ENCODE measurements at places on chromosomes 16 and 17. TPM values are rescaled to one million over a fixed set of nuclear protein-coding genes. Genes with fewer than 3 reads are reported as not detected.

Gene KRTAP9-8
- total RNA-seq, result not detected

Gene SPN
- total RNA-seq, result not detected

Gene SMPD3
- total RNA-seq, result 0.19 TPM

Gene TBC1D3L
- total RNA-seq, result 10.4 TPM

Gene CAMKK1
- total RNA-seq, result 24.9 TPM

Gene GNG13
- not detected for total RNA-seq

Gene FAM20A
- not detected for total RNA-seq

Gene UBALD2
- 127 TPM for total RNA-seq

Gene C16orf54
- total RNA-seq, result not detected

Gene MYH1
- total RNA-seq, result not detected

Gene HBQ1
- total RNA-seq, result 8.2 TPM

Gene KRTAP2-3
- not detected for total RNA-seq

Gene CCL23
- not detected for total RNA-seq

Gene RPRML
- total RNA-seq, result 0.63 TPM

Gene TBC1D3
- 0.07 TPM for total RNA-seq

Gene HERPUD1
- total RNA-seq, result 89.9 TPM

Gene PRKCB
- 0.18 TPM for total RNA-seq

Gene CFAP97D1
- not detected for total RNA-seq

Gene OR1A2
- total RNA-seq, result not detected

Gene CX3CL1
- total RNA-seq, result 0.12 TPM

Gene CACNG1
- not detected for total RNA-seq

Gene SLC2A4
- total RNA-seq, result 0.57 TPM

Gene FDXR
- total RNA-seq, result 64.0 TPM

Gene CNGB1
- 0.49 TPM for total RNA-seq

Gene COPRS
- 161 TPM for total RNA-seq

Gene KRT40
- total RNA-seq, result not detected

Gene RRN3
- 40.4 TPM for total RNA-seq

Gene OSGIN1
- 33.8 TPM for total RNA-seq

Gene SLC16A6
- 0.65 TPM for total RNA-seq

Gene ETV4
- 57.5 TPM for total RNA-seq

Gene CENPT
- total RNA-seq, result 29.0 TPM

Gene AXIN2
- total RNA-seq, result 0.50 TPM

Gene ENO3
- 45.6 TPM for total RNA-seq

Gene CORO6
- total RNA-seq, result 7.9 TPM

Gene KRTAP4-6
- not detected for total RNA-seq

Gene NPIPB13
- total RNA-seq, result 3.2 TPM

Gene KRTAP9-2
- total RNA-seq, result not detected

Gene GPR139
- not detected for total RNA-seq

Gene CDRT15L2
- total RNA-seq, result not detected

Gene NOXO1
- 0.38 TPM for total RNA-seq

Gene CDR2
- total RNA-seq, result 43.3 TPM

Gene SLC47A1
- total RNA-seq, result 22.3 TPM

Gene NOD2
- total RNA-seq, result not detected

Gene SDK2
- total RNA-seq, result 1.6 TPM

Gene SYNGR3
- total RNA-seq, result 9.5 TPM

Gene BCAR1
- total RNA-seq, result 114 TPM

Gene FBXW10
- 0.86 TPM for total RNA-seq

Gene TBC1D3D
- total RNA-seq, result not detected

Gene PRDM7
- total RNA-seq, result not detected

Gene SOX9
- 7.7 TPM for total RNA-seq

Gene ENPP7
- total RNA-seq, result not detected

Gene FZD2
- 34.9 TPM for total RNA-seq

Gene WSCD1
- 3.3 TPM for total RNA-seq

Gene HOXB4
- total RNA-seq, result 0.06 TPM

Gene NPW
- total RNA-seq, result 0.64 TPM

Gene NUPR1
- 11.2 TPM for total RNA-seq

Gene C1QTNF8
- not detected for total RNA-seq

Gene CYGB
- total RNA-seq, result 1.1 TPM
